AG04450 (cell line): ENCODE measurements at places on chromosomes 6 and 20. TPM values are rescaled to one million over a fixed set of nuclear protein-coding genes. Genes with fewer than 3 reads are reported as not detected.

TRIM10 gene
- polyA plus RNA-seq: not detected in 2 replicates

GRCh38 chr20:48898210-48898609 is 23.3 kb upstream of the ARFGEF2 start:
- no peak for DNase-seq

DNA sequence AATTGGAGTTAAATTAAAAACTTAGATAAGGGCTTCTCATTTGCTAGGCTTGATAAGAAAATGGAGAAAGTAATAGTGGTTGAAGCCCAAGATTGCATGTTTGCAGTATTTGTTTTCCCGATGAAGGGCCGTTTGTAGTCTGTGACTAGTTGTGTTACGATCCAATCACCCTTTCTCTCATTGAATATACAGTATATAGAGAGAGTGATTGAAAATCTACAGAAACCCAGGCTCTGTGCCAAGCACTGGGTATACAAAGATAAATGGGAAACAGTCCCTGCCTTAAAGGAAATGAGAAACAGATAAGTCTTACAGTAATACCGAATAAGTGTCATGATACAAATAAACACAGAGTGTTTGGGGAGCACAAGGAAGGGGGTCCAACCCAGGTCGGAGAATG is 55.2 kb upstream of the CDKAL1 start:
- DNase-seq: no peak

DNA sequence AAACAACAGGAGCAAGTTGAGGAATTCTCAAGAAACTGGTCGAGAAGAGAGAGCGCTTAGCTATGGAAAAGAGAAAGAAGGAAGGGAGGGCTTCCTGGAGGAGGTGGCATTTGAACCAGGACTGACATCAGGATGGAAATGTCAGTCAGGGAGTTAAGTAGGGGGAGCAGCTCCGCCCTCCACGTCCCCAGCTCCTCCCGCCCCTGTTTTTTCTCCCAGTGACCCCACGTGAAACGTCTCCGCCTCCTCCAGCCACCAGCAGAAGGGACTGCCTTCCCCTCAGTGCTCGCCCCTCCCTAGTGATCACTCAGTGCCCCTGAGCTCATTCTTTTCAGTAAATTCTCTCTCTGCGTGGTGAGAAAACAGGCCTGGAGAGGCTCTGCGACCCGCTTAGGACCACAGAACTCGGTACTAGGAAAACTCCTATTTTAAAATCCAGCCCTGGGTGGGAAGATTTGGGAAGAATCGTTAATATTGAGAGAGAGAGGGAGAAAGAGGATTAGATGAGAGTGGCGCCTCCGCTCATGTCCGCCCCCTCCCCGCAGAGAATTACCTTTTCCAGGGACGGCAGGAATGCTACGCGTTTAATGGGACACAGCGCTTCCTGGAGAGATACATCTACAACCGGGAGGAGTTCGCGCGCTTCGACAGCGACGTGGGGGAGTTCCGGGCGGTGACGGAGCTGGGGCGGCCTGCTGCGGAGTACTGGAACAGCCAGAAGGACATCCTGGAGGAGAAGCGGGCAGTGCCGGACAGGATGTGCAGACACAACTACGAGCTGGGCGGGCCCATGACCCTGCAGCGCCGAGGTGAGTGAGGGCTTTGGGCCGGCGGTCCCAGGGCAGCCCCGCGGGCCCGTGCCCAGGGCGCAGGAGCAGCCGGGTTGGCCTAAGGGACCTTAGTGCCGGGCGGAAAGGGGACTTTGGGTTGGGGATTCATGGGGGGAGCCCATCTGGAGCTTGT is 4.6 kb downstream of the HLA-DPB1 start:
- no peak for DNase-seq

GRCh38 chr6:63268574-63268973 is 51.2 kb downstream of the LGSN start:
- DNase-seq: no peak

DNA sequence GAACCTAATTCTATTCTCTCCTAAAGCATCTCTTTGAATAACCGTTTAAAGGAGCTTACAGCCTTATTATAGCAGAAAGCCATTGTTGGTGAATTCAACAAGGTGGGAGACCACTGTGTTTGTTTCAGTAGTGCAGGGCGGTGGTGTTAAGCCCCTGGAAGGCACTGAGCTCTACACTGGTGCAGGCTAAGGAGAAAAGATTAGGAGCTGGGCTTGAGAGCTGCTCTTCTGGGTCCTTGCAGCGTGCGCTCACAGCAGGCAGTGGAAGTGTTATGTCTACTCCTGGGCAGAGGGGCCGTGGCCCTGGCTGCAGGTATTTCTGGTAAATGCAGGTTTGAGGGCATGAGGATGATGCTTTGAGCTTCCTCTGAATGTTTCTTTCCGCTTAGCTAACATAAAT is 361.2 kb downstream of the RNF144B start:
- no peak for DNase-seq

DNA sequence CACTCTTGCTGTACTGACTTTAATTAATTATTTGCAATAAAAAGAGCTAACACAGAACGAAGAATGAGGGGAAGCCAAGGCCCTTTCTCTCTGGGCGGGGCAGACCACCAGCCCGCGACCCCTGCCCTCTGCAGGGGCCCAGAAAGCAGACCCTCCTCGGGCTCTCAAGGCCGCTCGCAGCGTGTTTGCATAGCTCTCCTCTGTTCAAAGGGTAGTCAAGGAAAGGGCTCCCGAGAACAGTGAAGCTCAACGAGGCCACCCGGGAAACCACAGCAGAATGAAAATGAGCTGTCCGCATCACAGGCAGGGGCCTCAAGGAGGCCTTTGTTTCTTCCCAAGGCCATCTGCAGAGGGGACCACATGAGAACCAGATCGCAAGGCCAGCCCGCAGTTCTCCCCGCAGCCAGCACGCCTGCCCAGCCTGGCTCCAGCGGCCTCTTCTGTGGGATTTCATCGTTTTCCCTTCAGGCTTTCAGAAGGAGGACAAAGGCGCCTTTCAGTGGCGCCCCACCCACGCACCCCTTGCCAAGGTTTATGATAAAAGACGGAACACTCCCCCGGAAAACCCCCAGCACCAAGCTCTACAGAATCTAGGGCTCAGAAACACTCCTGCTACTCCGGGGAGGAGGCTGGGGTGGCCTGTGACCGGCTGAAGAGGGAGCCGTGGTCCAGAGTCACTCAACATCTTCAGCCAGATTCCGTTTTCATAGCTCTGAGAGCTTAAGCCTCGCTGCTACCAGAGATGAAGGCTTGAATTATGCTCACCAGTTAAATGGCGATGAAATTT is 25.3 kb downstream of the ACSS1 start:
- DNase-seq: no peak

SLC22A7 gene
- not detected in 2 replicates for polyA plus RNA-seq

GRCh38 chr6:131958542-131959470 is 7.6 kb upstream of the CCN2 start:
- no peak for DNase-seq

PNLDC1 gene
- polyA plus RNA-seq: 0.11 and 0.19 TPM in 2 replicates

DNA sequence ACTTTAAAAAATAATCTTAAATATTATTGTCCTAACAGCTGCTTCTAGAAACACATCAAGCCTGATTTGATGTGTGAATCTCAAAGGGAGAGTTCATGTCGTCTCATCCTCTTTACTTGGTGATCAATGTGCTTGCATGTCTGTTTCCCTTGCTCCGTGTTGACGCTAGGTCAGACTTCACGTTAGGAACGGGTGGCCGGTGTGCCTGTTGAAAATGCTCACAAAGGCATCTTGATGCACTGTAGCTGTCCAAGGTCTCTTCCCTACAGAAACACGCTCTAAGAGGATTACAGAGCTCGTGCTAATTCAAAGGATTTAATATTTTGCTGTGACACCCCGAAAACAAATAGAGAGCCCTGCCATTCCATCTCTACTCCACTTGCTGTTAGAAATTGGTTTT is 84.6 kb downstream of the ID4 start:
- DNase-seq: no peak

SLC22A23 gene
- polyA plus RNA-seq: 0.12 TPM in 1 of 2 replicates, not detected in the other

PRKN gene
- not detected in 2 replicates for polyA plus RNA-seq

- DNase-seq: no peak
Observed at GRCh38 chr6:6512711-6513110, 75.8 kb upstream of the LY86 start.

DNA sequence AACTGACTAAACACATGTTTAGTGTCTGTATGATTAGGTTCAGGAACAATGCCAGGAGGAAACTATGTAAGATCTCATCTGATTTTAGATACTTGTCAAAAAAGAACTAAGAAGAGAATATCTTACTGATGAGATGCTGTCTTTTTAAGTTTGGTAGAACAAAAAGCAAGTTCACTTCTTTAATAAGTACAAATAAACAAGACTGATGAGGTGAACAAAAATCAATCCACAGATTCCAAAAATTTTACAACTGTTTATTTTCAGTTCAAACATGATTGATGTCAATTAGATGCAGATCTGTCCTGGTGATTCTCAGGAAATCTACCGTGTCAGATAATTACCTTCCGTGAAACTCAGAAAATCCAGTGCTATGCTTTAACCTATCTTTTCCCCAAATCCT is 24.9 kb downstream of the EPHA7 start:
- no peak for DNase-seq
